ENCODE measurements at places on chromosomes 3 and 15. TPM values are rescaled to one million over a fixed set of nuclear protein-coding genes. Genes with fewer than 3 reads are reported as not detected.
A peak's percentile ranks its signal among the peaks of the same experiment; 100 is the strongest.

- no peak for DNase-seq
Measured at GRCh38 chr15:84917452-84917851, 33.0 kb downstream of the SLC28A1 start.

DNA sequence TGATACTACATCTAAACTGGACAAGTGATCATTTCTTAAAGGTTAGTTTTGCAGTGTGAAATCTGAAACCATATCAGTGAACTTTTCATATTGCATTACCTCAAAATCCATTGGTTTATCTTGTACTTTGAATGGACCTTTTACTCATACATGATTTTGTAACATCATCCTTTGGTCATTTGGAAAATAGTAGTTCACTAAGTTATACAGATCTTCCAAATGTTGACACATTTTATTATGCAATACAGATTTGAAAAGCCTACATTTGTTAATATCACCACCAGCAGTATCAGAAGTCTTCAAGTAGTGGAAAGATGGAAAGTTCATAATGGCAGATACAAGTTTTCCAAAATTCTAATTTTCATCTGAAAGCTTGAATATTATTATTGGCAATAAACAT lies 64.0 kb upstream of the CDV3 start:
- no peak for DNase-seq

MORC1 gene
- not detected for total RNA-seq

DNA sequence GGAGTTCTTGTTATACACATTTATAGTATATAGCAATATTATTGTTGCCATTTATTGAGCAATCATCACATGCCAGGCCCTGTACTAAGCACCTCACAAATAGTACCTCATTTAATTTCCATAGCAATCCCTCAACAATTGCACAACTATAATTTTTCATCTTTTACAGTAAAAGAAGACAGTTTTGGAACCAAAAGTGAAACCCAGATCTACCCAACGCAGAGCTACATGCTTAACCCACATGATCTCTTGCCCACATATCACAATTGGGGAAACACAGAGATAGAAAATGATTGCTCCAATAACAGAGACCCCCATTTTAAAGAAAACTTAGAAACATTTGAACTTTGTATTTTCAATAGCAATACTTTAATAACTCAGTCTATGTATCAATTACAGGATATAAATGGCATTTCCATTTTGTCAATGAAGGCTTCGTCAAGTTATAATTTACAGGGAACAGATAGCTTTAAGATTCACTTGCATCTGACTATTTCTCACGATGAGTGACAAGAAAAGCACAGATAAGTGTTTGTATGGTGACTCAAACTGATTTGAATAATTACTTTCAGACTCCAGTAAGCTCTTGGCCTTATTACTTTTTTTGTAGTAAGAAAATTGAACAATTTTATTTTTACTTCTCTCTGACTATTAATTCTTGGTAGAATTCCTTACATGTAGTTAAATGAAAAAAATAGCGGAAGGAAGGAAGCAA lies 38.7 kb upstream of the CCDC50 start:
- DNase-seq, result no peak

LYZL4 gene
- not detected for total RNA-seq

GPR156 gene
- total RNA-seq, result 0.51 TPM

FHIT gene
- 3.7 TPM for total RNA-seq

- no peak for DNase-seq
Measured at GRCh38 chr15:100663086-100663914, 60.9 kb downstream of the ASB7 start.

RNF7 gene
- 115 TPM for total RNA-seq

GRCh38 chr3:134029734-134030378 lies at the start of gene SLCO2A1:
TSS of gene SLCO2A1 (minus strand) at chr3:134029925. CDS start at chr3:134029802, 123 bp downstream.
- no peak for DNase-seq

- no peak for DNase-seq
Measured at GRCh38 chr15:74209997-74210671, 7.5 kb upstream of the STRA6 start.

DNA sequence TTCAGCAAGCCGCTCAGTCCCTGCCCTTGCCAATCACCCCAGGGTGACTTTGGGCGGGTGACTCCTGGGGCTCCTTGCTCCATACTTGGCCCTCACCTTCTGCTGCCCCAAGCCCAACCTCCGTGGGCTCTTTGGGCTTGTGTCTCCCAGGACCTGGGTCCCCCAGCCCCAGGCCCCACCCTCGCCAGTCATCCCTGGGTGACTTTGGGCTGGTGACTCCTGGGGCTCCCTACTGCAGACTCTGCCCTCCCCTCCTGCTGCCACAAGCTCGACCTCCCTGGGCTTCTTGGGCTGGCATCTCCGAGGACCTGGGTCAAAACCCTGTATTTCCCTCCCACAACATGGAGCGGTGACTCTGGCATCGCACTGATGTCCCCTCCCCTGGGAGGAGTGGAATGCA lies 151.5 kb downstream of the GOLGA6L4 start:
- DNase-seq, result no peak

GRCh38 chr3:134761213-134761612 lies 33.8 kb upstream of the EPHB1 start:
- DNase-seq, result no peak

- DNase-seq, result no peak
Measured at GRCh38 chr3:57354768-57355167, 62.3 kb upstream of the ASB14 start.

ITGA11 gene
- total RNA-seq, result 1.6 TPM

TTLL13 gene
- not detected for total RNA-seq

TIMP4 gene
- total RNA-seq, result 0.22 TPM

DNA sequence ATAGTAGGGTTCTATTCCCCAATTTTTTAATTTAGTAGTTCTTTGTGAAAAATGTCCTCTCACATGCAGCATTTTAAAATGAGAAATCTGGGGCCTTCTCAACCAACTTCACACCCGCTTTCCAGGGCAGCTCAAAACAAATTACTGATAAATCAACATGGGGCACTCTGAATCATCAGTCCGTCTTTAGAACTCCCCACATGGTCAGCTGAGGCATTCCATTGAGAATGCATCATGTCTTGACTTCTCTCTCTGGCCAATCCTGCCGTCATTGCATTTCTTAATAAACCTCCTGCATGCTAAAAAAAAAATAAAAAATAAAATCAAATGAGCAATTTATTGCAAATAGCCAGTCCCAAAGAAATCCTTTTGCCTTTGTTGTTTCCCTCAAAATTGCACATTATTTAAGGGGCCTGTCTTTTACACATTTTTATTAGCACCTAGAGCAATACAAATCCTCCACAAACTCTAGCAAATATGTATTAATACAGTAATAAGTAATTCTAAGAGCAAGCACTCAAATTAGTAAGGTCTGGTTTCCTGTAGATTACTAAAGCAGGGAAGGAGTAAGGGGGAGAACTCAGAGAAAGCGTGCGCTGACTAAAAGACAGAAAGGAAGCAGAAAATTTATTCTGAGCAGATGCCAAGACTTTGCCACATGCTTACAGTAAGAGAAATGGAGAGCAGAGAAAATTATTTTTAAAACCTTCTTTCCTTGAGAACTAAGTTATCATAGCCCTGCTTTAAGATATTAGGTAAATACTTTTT lies 175.7 kb downstream of the TNIK start:
- DNase-seq, result peak; percentile 94

GRCh38 chr3:2875699-2876098 lies 234.5 kb downstream of the IL5RA start:
- no peak for DNase-seq

GRCh38 chr15:89822951-89823711 lies 8.5 kb upstream of the ANPEP start:
- no peak for DNase-seq

DNA sequence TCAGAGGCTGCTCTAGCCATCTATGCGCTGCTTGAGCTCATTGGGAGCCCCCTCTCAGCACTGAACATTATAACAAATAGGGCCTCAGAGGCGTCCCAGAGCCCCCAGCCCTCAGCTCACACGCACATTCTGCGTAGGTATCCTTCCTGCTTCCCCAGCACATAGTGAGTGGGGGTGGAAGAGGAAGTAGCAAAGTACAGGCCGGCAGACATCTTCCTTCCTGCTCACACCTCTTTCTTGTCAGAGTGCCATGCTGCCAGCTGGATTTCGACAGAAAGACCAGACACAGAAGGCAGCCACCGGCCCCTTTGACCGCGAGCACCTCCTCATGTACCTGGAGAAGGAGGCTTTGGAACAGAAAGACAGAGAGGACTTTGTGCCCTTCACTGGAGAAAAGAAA lies 16.6 kb downstream of the TMOD2 start:
- no peak for DNase-seq

RAB43 gene
- 22.4 TPM for total RNA-seq

- no peak for DNase-seq
Measured at GRCh38 chr3:102390916-102391315, 43.9 kb upstream of the ZPLD1 start.

EPHB1 gene
- total RNA-seq, result 1.6 TPM

DNA sequence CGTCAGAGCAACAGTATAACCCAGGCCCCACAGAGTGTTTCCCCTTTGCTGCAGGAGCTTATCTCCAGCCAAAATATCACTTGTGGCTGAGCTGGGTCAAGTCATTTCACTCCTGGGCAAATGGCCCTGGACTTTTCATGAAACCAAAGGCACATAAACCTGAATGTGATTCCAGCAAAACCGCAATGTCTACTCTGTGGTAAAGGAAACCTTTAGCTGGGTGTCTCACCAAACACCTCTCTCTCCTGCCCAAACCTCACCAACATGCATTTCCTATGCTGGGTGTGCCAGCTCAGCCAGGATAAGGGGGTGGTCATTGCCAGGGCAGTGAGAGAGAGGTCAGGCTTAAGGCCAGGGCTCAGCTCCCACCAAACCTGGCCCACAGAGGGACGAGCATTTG lies 67.4 kb downstream of the GTPBP8 start:
- no peak for DNase-seq

GRCh38 chr3:52162250-52162872 lies 8.1 kb upstream of the POC1A start:
- no peak for DNase-seq

ETFA gene
- 112 TPM for total RNA-seq

RTP4 gene
- 0.40 TPM for total RNA-seq

P2RY13 gene
- not detected for total RNA-seq

DNA sequence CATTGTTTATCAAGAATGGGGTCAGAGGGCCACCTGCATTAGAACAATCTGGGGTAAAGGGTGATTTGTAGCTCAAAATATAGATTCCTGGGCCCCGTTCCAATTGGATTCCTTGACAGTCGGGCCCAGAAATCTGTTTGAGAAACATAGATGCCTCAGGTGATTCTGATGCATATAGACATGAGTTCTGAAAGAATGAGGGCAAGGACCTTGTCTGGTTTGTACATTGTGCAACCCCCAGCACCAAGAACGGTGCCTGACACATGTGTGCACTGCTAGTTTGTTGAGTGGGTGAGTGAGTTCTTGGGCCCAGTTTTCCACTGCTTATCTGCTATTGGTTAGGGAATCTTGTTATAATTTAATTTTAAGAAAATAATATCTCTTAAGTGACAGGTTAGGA lies 16.6 kb downstream of the CRYBG3 start:
- DNase-seq, result no peak

DNA sequence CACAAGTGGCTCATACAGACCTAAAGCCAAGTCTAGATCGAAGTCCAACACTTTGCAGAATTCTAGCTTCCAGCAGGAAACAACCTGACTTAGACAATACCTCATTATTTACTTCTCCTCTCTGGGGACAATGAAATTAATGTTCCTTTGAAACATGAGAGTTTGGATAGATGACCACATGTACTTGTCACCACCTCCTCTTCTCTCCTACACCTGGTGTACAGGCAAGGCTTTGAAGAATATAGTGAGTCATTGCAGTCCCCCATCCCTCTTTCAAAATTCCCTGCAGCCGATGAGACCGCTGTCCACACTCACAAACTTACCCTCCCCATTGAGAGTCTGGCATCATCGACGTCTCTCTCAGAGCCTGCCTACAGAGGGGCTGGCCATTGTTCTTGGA lies 189.0 kb upstream of the HES1 start:
- DNase-seq, result no peak

- DNase-seq, result no peak
Measured at GRCh38 chr3:128205558-128206145, 52.4 kb downstream of the EEFSEC start.

DNA sequence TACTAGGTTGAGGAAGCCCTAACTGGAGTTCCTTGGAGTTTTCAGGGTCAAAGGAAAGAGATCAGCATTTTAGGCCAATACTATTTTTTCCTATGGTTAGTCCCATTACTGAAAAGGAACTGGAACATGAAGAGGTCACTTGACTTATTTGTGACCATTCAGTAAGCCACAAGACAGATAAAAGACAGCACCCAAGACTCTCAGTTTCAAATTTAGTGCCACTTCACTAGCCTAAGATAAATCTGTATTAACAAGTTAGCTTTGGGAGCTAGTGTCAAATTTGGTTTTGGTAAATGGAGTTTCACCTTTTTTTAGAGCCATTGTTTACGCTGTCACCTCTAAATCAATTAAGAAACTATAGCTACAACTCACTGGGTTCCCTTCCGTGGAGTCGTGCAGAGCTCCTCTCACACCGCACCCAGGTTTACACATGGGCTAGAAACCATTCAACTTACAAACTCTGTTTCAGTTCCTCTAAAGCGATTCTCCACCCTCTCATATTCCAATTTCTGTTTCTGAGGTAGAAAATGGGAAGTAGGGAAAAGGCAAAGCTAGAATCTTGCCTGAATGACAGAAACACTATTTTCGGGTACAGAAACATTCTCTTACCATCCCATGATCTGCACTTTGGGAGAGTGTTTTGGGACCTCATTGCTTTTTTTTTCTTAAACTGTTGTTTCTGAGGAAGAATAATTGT lies 14.4 kb downstream of the CCDC32 start:
- DNase-seq, result no peak

DNA sequence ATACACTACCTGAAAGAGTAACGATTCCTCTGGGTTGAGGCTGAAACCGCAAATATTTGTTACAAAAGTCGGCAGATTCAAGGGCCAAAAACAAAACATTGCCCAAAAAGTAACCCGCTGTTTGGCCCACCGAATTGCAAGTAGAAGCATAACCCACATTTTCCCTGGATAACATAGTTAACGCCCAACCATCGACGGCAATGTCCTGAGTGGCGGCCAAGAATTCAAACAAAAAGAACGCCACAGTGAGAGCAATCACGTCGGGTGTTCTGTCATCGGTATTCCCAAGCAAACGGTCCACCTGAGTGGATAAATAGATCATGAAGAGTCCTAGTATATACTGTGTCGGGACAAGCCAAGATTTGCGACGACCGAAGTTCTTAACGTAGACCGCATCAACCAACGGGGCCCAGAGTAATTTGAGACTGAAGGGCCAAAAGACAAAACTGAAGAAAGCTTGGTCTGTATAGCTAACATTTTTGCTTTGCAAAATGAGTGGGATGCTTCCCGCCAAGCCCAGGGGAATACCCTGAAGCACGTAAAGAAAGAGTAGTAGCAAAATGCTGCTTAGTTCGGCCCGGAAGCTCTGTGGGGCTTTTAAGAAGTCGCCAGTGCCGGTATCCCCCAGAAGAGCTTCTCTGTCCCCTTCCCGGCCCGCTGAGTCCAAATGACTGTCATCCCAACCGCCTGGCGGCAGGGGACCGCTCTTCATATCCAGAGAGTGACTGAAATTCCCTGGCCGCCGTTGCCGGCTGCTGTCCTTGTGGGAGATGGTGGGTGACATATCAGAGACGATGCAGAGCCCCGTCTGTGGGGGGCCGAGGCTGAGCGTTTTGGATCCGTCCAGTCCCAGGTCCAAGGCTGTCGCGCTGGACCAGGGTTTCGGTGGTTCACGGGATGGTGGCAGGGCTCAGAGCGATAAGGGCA lies 750 bp downstream of the SLC33A1 start:
- no peak for DNase-seq
